Pancreas (tissue), 10 donors: ENCODE measurements at places on chromosomes 13 and 19. TPM values are rescaled to one million over a fixed set of nuclear protein-coding genes. Genes with fewer than 3 reads are reported as not detected.

The CYP4F3 gene
- total RNA-seq, result 0.59 TPM

The ZNF835 gene
- total RNA-seq, result 0.94 TPM

The ZNF536 gene
- total RNA-seq, result 0.32 TPM

The SLC25A41 gene
- 0.14 TPM for total RNA-seq

The RUBCNL gene
- 0.55 TPM for total RNA-seq

The ZNF626 gene
- 9.1 TPM for total RNA-seq

The SLC6A16 gene
- total RNA-seq, result 2.9 TPM

The ZNF829 gene
- 0.98 TPM for total RNA-seq

The GPR18 gene
- total RNA-seq, result not detected

The ICAM5 gene
- total RNA-seq, result 0.22 TPM

The ADPRHL1 gene
- 6.0 TPM for total RNA-seq

The ZNF534 gene
- not detected for total RNA-seq

The TEX26 gene
- total RNA-seq, result not detected

The RFPL4A gene
- total RNA-seq, result not detected

The TRAPPC6A gene
- 18.9 TPM for total RNA-seq

The SLC10A2 gene
- not detected for total RNA-seq

The ZNF491 gene
- 1.9 TPM for total RNA-seq

The CAPS gene
- total RNA-seq, result 14.7 TPM

The ZNF562 gene
- 11.5 TPM for total RNA-seq

The ZIK1 gene
- 0.95 TPM for total RNA-seq

The PRDX2 gene
- total RNA-seq, result 108 TPM

The IZUMO1 gene
- 3.7 TPM for total RNA-seq

The GGN gene
- total RNA-seq, result not detected

The MAN2B1 gene
- total RNA-seq, result 61.8 TPM

The ZNF546 gene
- 4.4 TPM for total RNA-seq

The ELANE gene
- total RNA-seq, result not detected

The NXNL1 gene
- not detected for total RNA-seq

The ZNF541 gene
- 0.14 TPM for total RNA-seq

The MYDGF gene
- 65.4 TPM for total RNA-seq

The LIM2 gene
- total RNA-seq, result not detected

The MEDAG gene
- total RNA-seq, result 5.9 TPM

The ZFR2 gene
- 0.31 TPM for total RNA-seq

The HIPK4 gene
- not detected for total RNA-seq

The ADAMTSL5 gene
- total RNA-seq, result 0.67 TPM

The AMER2 gene
- not detected for total RNA-seq

The PGLYRP1 gene
- not detected for total RNA-seq

The CPB2 gene
- not detected for total RNA-seq

The LPAR2 gene
- 16.1 TPM for total RNA-seq

The LGALS14 gene
- total RNA-seq, result not detected

The MUC16 gene
- 0.06 TPM for total RNA-seq

The CFD gene
- total RNA-seq, result 5.7 TPM

The ZNF729 gene
- total RNA-seq, result not detected

The RDH8 gene
- not detected for total RNA-seq

The PTGER1 gene
- not detected for total RNA-seq

The ZNF844 gene
- total RNA-seq, result 6.3 TPM

The KCTD15 gene
- total RNA-seq, result 16.5 TPM

The DIRAS1 gene
- total RNA-seq, result 6.5 TPM

The ZNF227 gene
- 9.4 TPM for total RNA-seq

The ZNF417 gene
- 4.8 TPM for total RNA-seq

The NLRP7 gene
- not detected for total RNA-seq

The ZNF571 gene
- 3.3 TPM for total RNA-seq

The ZNF836 gene
- total RNA-seq, result 9.2 TPM

The CCDC8 gene
- 9.9 TPM for total RNA-seq

The SSC5D gene
- total RNA-seq, result 3.1 TPM

The TRPM4 gene
- total RNA-seq, result 18.2 TPM

The TGFBR3L gene
- total RNA-seq, result 0.40 TPM

The LIN37 gene
- total RNA-seq, result 5.5 TPM
